Activated CD8-positive, alpha-beta memory T cell treated with anti-CD3 and anti-CD28 coated beads for 1 hour (primary cell): ENCODE measurements at places on chromosomes 5 and 9.

- DNase-seq = no peak
Measured at GRCh38 chr5:40477856-40478546, 201.7 kb upstream of the PTGER4 start.

- no peak for DNase-seq
Measured at GRCh38 chr5:9515436-9515835, 30.4 kb downstream of the SEMA5A start.

DNA sequence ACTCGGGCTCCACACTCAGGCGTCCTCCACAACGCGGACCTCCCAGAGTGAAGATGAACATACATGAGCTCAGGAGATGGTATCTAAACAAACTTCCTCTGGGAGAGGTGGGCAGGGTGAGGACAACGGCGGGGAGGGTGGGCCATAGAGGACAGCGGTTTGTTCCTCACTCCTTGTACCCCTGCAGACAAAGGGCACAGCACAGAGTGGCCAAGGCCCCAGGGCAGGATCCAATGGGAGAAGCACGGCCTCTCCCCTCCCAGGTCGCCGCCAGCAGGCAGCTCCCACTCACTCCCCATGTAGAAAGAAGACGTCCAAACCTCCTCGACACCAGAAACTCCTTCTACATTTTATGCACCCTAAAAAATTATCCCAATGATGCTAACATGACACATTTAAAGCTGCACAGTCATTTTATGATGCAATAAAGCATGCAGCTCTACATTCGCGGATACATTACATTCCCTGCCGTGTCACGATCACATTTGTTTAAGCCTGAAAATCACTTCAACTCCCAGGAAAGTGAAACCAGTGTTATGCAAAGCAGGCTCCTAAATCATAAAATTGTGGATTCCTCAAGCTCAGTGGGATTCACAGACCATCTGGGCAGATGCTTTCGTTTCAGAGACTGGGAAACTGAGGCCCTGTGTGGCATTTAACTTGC lies 87.5 kb upstream of the SARDH start:
- DNase-seq = no peak

DNA sequence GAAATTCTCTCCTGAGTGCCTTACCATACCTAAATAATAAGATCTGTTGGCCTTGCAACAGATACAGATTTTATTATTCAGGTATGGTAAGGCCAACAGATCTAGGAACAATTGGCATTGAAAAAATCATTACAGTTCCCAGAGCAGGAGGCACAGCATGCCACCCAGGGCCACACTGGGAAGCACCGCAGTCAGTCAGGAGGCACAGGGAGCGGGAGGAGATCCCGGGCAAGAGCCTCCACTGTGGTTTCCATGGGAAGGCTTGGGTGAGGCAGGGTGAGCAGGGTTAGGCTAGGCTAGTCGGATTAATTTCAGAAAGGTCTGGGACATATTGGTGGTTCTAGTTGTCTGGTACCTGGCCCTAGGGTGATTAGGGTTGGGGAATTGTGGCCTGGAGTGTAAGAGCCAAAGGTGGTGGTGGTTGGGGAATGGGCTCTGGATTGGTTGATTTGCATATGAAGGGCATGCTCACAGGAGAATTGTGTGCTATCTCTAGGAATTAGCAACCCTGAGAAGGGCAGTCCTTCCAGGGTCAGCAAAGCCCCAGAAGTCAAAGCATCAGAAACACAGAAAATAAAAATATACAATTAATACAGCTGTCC lies 111.4 kb downstream of the PDE8B start:
- no peak for DNase-seq
